ENCODE measurements at places on chromosomes 3 and 15.

DNA sequence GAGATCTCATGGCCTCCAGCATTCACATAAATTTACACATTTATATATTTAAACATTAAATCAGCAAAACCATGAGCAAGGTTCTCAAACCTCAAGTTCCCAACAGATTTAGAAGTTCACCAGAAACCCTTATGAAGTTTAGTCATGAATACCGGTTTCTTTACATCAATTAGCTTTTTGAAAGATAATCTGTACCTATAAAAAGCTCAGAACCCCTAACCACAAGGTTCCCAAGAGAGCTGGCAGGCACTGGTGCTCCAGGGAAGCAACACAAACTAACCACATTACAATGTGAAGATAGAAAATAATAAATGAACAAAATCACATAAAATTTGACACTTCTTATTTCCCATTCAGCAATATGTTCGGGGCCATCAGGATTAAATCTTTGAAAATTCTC is 150.9 kb downstream of the FBN1 start:
- no peak for DNase-seq

GRCh38 chr15:43244092-43244491 is 22.6 kb downstream of the TGM5 start:
- DNase-seq: no peak

DNA sequence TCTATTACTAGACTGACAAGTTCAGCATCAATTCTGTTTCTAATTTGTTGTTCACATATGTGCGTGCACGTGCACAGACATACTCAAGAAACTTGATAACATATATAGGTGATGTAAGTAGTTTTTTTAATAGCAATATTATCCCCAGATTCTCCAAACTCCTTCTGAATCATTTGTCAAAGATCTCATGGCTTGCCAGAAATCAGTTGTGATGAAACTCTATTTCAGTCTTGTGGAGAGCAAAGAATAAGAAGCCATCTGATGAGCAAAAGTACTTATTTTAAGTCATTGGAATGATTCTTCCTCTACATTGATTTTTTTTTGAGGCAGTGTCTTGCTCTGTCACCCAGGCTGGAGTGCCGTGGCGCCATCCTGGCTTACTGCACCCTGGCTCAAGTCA is 167.0 kb upstream of the TBL1XR1 start:
- no peak for DNase-seq

DNA sequence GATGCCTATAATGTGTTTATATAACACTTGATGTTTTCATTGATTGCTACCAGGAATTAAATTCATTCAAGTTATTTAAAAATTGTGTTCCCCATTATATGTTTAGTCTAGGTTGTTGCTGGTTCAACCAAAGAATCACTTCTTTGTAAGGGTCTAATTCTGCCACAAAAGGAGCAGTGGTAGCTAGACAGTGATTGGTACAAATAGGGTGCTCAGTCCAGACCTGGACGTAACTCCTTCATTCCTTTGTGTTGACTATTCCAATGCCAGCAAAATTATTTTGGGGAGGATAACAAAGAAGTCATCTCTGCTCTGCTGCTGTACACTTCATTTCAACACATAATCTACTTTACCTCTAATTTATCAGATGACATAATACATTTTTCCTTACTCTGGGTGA is 1.2 kb downstream of the CHMP2B start:
- no peak for DNase-seq

DNA sequence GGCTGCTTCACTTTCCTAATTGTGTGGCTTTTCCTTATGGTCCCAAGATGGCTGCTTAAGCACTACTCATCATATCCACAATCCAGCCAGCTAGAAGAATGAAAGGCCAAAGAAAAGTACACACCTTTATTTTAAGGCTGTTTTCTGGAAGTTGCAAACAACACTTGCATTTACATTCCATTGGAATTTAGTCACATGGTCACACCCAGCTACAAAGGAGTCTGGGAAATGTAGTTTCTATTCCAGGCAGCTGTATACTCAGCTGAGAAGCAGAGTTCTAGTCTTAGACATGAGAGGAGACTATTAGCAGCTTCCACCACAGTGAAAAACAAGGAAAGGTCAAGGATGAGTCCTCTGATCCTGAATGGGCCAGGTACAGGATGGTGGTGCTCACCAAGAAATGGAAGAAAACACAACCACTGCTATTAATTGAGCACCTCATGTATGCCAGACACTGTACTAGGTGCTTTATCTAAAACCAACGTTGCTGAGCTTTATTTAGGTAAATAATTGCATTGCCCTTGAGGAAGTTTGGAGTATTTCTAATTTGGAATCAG is 28.0 kb upstream of the ATG7 start:
- DNase-seq: no peak

GRCh38 chr3:25621087-25621486 is 43.6 kb downstream of the TOP2B start:
- no peak for DNase-seq

DNA sequence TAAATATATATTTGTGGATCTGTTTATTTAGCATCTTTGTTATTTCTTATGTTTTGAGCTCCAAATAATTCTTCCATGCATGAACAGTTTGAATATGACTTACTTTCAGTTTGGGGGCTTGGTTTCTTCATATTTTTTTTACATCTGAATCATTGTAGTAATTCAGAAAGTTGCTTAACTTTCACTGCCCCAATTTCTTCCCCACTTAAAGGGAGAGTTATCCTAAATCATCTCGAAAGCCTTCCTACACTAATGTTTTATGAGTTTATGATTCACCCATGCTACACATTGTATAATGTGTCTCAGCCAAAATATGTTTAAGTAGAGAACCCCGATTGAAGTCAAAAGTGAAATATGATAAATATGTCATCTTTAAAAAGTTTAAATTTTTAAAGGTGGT is 47.8 kb downstream of the SPRED1 start:
- no peak for DNase-seq

DNA sequence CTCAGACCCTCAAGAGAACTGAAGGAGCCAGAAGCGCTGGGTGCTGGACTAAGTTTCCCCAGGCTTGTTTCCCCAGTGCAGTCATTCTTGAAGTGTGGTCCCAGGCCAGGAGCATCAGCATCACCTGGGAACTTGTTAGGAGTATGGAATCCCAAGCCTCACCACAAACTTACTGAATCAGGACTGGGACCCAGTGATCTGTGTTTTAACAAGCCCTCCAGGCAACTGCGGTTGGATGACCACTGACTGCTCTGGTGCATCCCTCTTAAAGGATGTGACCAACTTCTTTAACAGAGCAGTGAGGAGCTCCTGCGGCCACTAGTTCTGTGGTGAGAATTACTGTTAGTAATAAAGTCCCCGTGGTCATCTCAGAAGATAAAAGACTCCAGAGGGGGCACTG is 62.4 kb upstream of the DAZL start:
- no peak for DNase-seq

- peak; percentile 60 for DNase-seq
Observed at GRCh38 chr3:196219194-196219969, 3.0 kb downstream of the SLC51A start.

GRCh38 chr3:123353227-123353849 is 95.6 kb downstream of the ADCY5 start:
- no peak for DNase-seq

Data from activated naive CD4-positive, alpha-beta T cell treated with anti-CD3 and anti-CD28 coated beads, Interleukin-2, amount 50 U/mL, for 16 hours (primary cell).